ENCODE measurements at places on chromosomes 6 and 20.
A peak's percentile ranks its signal among the peaks of the same experiment; 100 is the strongest.

DNA sequence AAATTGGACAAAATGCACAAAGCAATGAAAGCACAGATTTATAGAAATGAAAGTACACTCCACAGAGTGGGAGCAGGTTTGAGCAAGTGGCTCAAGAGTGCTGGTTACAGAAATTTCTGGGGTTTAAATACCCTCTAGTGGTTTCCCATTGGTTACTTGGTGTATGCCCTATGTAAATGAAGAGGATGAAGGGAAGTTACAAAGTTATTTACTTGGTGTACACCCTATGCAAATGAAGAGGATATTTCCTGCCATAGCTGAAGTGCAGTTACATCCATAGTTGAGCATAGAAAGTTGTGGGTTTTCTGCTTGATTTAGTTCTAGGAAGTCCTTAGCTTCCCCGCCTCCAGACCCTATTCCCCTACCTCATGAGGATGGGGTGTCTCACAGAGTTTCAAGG is 22.7 kb downstream of the BCAS1 start:
- DNase-seq: no peak

- DNase-seq: peak; percentile 87
These were observed 13.7 kb downstream of the KLHL31 start for GRCh38 chr6:53651764-53652401.

- DNase-seq: no peak
These were observed 72.4 kb downstream of the HACE1 start for GRCh38 chr6:104787305-104787704.

DNA sequence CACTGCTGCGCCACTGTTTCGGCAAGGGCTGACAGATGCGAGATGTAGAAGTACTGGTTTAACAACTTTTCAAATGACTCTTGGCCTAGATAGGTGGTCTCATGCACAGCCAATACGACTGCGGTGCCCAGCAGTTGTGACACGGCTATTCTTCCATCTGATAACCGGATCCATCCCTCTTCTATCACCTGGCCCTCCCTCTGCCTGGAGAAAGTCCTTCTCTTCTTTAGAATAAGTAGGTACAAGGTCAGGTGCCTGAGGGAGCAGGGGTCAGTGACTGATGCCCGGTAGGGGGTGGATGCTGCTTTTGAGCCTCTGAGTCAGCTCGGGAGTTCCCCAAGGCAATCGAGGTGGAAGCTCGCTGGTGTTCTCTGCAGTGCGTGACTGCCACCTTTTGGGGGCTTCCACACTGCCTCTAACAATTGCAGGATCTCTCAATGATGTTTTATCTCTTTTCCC is 166.8 kb upstream of the GRIK2 start:
- DNase-seq: peak; percentile 7

DNA sequence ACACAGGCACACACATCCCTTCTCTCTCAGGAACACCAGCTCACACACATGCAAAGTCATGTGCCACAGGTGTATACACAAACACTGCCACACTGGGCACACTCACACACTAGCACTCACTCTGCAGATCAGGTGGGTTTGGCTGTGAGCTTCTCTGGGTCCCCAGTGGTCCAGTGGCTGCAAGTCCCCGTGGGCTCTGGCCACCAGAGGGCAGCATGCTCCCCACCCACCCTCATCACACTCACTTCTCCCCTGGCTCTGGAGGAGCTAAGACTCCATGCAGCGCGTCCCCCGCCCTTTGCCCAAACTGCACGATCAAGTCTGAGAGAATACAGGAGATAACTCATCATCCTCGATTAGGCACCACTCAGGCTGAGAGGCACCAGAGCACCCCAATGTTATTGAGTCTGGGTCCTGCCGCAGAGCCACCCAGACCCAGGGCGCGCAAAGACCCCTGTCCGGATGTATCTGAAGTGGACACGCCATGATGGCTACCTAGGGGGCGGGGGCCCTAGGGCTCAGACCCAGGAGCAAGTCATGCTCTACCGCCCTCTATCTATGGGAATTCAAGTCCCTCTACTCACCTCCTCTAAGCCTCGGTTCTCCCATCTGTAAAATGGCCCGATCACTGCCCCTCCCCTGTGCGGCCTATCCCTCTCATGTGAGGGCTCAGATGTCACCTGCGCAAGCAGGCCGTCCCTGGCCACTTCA is 90.5 kb downstream of the GRM4 start:
- peak; percentile 75 for DNase-seq

DNA sequence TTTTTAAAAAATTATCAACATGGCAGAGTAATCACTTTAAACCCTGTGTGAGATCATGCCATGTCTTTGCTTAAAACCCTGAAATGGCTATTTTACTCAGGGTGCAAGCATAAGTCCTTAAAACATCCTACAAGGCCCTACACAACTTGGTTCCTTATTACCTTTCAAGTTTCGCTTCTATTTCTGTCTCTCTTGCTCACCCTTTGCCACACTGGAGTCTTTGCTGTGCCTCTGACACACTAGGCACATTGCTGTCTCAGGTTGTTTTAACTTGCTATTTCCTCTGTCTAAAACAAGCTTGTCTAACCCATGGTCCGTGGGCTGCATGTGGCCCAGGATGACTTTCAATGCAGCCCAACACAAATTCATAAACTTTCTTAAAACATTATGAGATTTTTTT is 55.6 kb downstream of the KIAA0408 start:
- no peak for DNase-seq

DNA sequence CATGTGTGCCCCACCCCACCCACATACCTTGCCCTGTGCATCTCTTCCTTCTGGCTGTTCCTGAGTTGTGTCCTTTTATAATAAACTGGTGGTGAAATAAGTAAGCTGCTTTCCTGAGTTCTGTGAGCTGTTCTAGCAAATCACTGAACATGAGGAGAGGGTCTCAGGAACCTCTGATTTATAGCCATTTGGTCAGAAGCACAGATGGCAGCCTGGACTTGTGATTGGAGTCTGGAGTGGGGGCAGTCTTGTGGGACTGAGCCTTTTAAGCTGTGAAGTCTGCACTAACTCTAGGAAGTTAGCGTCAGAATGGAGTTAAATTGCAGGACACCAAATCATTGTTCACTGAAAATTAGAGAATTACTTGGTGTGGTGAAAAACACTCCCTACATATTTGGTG is 245.4 kb downstream of the LRFN2 start:
- no peak for DNase-seq

- peak; percentile 74 for DNase-seq
These were observed 1.7 kb downstream of the PHF10 start for GRCh38 chr6:169722362-169723199.

DNA sequence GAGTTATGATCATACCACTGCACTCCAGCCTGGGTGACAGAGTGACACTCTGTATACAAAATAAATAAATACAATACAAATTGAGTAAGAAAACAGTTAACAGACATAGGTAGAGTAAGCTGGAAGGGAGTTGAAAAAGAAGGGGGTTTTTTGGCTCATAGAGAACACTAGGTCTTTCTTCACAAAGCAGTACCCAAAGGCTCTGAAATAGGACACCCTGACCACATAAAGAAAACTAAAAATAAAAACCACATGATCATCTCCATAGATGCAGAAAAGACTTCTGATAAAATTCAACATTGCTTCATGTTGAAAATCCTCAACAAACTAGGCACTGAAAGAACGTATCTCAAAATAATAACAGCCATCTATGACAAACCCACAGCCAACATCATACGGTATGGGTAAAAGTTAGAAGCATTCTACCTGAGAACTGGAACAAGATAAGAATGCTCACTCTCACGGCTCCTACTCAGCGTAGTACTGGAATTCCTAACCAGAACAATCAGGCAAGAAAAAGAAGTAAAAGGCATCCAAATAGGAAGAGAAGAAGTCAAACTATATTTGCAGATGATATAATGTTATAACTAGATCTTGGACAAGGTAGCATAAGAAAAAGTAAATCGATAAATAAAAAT is 48.6 kb downstream of the TOMM6 start:
- no peak for DNase-seq

- no peak for DNase-seq
These were observed 20.3 kb downstream of the GTPBP2 start for GRCh38 chr6:43608807-43609206.

DNA sequence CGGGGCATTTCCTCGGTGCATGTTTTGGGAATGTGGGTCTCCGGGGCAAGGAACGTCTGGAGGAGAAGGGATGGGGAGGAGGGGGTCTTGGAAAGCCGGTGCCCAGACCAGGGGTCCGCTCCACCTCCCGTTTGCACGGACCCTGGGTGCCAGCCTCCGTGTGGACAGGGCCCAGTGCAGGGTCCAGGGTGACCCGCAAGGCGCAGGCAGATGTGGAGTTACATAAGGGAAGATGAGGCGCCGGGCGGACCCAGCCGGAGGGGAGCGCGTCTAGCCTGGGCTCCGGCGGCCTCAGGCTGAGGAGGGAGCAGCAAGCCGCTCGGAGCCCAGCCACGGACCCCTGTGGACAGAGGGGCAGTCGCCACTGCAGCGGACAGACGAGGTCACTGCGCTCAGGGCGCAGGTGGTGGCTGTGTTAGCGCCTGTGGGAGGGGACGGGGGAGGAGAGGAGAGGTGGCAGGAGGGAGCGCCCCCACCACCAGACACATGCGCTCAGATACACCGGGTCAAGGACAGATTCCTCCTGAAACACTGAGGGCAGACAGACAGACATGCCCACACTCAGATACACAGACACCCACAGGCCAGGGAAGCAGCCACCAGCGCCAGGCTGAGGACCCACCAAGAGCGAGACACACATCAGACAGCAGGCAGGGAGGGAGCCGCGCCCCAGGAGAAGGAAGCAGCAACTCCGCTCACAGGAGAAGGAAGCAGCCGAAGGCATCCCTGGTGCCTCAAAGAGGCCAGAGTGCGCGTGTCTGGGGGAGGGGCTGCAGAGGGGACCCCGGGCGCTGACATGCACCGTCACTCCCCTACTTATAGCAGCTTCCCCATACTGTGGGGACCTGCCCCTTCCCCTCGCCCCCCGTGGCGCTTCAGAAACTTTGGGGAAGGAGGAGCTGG is 839 bp upstream of the HRH3 start:
- no peak for DNase-seq

DNA sequence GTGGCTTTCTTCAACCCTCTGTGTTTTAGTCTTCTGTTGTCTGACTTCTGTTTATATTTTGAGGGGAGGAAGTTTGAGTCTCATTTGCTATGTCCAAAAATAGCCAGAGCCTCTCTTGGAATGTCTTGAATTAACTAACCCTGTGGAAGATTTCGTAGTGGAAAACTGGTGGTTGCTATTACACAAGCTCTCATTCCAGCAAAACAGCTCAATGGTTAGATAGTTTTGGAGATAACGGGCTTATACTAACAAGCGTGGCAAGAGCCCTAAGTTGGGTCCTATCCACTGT is 1.6 kb downstream of the CCN2 start:
- no peak for DNase-seq

DNA sequence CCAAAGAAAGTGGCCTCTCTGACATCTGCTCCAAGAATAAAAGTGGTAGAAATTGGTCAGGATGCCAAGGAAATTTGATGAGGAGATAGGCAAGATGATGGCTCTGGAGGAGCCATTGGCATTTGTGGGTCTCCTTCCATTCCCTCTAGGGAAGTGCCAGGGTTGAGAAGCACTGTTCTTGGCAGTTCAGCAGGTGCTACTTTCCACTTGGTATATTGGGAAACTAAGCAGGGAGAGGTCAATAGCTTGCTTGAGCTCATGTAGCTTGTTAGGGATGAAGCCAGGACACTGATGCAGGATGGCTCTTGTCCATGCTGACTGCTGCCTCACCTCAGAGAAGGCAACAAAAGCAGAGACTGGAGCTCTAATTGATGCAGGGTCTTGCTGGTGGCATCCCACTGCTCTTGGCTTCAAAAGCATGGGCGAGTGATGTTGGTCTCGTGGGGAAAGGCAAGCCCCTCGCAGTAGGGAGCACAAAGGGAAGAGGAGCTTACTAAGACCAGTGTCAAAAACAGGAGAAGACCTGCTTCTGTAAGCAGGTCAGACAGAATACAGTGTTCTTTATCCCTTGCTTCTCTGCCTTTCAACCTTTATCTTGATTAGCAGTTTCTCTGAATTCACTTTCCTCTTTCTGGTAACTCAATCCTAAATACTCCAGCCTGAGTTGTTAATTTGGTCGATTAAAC is 73.1 kb upstream of the RIPOR2 start:
- DNase-seq: no peak

DNA sequence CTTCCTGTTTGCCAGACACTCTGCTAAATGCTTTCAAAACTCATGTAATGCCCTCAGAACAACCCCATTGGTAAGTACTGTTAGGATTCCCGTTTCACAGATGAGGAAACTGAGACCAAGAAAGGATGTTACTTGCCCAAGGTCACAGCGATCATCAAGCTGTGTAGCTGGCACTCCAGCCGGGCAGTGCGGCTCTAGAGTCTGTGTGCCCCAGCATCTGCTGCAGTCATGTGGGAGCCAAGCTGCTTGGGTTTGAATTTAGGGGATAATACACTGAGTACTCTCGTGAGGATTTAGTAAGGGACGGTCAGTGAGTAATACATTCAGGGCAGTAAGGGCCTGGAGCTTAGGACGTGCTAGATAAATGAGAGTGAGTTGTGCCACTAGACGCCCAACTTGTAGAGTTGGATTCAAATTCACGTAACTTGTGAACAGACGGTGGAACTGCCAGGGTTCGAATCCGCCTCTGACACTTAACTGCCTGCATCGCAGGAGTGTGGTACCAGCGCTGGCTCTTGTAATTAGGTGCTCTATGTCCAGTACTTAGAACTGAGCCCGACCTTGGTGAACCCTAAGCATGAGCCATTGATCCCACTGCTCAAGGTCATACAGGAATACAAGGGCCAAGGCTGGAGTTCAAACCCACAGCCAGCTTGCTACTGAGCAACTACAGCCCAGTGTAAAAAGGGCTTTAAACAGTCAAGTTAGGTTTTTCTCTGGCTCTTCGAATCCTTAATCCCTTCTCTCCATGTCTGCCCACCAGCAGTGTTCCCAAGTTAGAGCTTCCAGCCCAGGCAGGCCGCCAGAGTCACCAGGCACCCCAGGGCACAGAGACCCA is 70.2 kb downstream of the EYA2 start:
- DNase-seq: no peak

- no peak for DNase-seq
These were observed 21.1 kb upstream of the PKIB start for GRCh38 chr6:122589115-122589514.

DNA sequence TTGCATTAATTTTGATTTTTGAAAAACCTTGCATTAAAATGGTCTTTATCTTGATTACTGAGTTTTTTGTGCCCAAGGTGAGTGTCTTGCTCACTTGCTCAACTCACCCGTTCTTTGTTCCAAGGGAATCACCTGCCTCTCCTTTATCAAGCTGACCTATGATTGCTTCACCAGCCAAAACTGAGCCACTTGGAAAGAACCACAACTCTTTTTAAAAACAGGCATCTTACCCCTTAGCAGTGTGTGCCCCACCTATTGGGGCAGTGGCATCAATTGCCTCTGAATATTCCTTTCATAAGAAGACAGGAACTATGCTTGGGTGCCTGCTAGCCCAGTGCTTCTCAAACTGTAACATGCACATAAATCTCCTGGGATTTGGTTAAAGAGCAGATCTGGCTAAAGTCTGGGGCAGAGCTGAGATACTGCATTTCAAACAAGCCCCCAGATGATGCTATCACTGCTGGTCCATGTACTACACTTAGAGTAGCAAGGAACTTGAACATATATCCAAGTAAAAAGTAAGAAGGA is 3.3 kb upstream of the STK38 start:
- no peak for DNase-seq

Data from erythroblast (primary cell).